ENCODE measurements at places on chromosomes 2 and 18.

GRCh38 chr2:40213071-40213470 lies 238.8 kb downstream of the SLC8A1 start:
- DNase-seq = no peak

DNA sequence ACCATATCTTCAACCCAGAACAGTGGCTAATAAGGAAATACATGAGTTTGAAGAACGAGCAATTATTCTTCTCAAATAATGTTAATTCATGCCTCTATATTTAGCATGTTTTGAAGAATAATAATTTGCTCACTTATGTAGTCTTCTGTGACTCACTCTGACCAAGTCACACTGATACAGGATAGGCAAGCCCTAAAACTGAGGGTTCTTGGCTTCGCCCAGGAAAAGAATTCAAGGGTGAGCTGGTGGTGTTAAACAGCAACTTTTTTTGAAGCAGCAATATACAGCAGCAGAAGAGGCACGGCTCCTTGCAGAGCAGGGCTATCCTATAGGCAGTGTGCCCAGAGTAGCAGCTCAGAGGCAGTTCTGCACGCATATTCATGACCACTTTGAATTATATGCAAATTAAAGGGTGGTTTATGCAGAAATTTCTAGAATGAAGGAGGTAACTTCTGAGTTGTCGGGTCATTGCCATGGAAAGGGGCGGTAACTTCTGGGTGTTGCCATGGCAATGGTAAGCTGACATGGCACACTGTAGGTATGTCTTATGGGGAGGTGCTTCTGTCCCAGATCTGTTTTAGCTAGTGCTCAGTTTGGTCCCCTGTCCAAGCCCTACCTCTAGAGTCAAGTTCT lies 200.6 kb downstream of the RND3 start:
- no peak for DNase-seq

- DNase-seq = no peak
Observed at GRCh38 chr2:237956402-237956736, 10.4 kb upstream of the UBE2F start.

GRCh38 chr2:147150241-147150635 lies 694.6 kb upstream of the ACVR2A start:
- DNase-seq = no peak

GRCh38 chr2:120206022-120206581 lies 17.1 kb downstream of the TMEM185B start:
- no peak for DNase-seq
